ENCODE measurements at places on chromosomes 2 and 18.

DNA sequence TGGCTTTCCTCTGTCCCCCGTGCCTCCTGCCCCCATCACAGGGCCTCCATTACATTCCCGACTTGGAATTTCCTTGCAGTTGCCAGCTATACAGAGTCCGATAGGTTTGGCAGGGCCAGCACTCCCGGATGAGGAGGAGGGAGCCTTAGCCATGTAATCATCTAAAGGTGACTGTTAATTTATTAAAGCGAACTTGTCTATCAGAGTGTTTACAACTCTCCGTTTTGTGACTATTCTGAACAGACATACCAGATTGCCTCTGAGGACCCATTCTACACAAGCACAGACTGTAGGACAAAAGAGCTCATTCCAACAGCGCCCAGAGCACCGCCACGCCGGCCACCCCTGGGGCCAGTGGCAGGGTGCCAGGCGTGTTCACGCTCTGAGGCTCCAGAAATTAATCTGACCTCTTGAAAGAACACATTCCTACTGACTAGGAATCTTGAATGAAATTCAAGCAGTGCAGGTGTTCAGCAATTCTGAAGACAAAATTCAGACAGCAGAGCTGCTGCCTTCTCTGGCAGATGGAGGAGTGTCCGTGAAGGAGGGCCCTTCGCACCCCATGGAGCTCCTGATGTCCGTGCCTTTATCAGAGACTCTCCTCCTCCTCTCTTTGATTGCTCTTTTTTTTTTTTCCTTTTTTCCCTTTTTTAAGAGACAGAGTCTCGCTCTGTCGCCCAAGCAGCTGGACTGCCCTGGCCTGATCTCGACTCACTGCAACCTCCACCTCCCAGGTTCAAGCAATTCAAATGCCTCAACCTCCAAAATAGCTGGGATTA, 58.1 kb upstream of the RALBP1 start:
- no peak for DNase-seq

DNA sequence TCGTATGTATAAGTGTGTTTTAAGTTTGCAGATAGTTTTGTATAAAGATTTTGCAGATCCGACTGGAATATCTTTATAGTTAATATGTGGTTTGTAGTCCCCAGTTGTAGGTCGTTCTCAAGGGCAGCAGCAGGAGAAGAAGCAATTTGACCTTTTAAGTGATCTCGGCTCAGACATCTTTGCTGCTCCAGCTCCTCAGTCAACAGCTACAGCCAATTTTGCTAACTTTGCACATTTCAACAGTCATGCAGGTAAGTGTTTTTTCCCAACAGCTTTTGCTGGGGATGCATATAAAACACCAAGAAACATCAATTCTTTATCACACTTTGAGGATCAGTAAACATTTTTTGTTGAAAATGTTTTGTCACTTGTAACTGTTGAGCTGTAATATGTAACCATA, 52.7 kb downstream of the AGFG1 start:
- DNase-seq, result no peak

DNA sequence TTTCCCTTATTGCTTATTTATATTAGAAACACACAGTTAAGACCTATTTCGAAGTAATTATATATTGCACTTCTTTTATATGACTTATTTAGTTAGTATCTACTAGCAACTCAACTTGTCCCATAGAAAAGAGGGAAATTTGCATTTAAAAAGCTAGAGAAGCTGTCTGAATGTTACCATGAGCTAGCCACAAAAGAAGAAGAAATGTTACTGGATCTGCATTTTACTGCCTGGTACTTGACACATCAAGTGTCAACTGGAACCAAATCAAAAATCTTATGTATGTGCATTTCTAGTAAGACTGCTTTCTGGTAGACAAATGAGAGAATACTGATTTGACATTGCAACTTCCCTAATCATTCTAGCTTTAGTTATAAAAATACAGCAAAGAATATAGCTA, 424.6 kb upstream of the VRK2 start:
- no peak for DNase-seq

GRCh38 chr2:34069604-34070003, 470.5 kb upstream of the FAM98A start:
- no peak for DNase-seq

- DNase-seq, result no peak
These were observed 268.3 kb upstream of the NETO1 start for GRCh38 chr18:73136134-73136533.

- DNase-seq, result no peak
These were observed 175.4 kb upstream of the ACAA2 start for GRCh38 chr18:49988733-49989132.

DNA sequence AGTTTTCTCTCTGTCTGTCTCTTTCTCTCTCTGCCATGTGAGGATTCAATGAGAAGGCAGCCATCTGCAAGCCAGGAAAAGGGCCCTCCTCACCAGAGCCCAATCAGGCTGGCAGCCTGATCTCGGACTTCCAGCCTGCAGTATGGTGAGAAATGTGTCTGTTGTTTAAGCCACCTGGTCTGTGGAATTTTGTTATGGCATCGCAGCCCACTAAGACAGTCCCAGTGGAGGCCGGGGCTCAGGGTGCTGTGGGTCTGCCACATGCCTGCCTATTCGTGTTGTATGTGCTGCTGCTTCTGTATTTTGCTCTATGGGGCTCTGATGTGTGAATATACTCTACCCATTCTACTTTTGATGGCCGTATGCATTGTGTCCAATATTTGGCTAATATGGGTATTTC, 139.0 kb upstream of the HS6ST1 start:
- DNase-seq, result no peak

DNA sequence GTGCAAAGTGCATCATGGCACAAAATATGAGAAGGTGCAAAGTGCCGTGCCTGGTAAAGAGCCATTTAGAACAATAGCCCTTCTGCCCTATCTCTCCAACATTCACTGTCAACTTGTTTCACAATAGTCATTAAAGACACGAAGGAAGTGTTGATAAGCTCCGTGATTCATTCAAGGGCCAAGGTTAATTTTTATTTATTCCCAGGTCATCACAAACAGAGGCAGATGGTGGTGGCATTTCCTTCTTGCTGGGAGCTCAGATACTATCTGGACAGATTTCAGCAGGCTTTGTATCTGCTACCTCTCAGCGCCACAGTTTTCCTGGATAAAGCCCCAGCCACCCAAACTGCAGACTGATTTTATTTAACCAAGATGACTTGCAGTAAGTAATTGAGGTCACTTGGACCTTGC, 309.3 kb downstream of the ZNF521 start:
- no peak for DNase-seq

DNA sequence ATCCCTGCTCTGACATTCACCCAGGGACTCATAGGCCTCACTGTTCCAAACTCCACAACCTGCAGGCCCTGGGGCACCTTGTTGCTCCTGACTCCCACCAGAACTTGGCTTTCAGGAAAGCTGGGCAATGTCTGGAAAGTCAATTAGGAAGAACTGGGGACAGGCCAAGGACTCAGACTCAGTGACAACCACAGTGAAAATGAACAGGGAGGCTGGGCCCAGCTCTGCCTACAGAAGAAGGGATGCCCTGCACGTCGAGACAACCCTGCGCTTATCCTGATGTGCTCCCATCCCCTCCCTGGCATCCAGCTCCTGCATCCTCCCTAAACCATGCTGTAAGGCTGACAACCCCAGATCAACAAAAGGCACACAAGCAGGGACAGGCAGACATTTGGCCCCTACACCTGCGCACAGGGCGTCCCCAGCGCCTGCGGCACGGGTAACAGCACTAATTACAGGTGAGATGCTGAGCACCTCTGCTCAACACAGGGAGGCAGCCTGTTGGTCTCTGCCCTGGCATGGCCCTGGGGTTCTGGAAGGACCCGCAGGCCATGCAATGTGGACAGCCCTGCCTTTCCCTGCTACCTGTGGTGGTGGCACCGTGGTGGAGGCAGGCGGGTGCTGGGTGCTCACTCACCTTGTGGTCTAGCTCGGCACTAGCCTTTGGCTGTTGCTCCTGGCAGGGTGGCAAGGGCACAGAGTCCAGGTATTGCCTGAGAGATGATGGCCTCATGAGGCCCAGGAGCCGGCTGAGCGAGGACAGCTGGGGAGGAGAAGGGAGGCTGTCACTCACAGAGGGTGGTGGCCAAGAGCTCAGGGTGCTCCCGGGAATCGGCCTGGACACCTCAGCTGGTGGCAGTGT, 23.6 kb upstream of the SEMA4C start:
- DNase-seq, result no peak

DNA sequence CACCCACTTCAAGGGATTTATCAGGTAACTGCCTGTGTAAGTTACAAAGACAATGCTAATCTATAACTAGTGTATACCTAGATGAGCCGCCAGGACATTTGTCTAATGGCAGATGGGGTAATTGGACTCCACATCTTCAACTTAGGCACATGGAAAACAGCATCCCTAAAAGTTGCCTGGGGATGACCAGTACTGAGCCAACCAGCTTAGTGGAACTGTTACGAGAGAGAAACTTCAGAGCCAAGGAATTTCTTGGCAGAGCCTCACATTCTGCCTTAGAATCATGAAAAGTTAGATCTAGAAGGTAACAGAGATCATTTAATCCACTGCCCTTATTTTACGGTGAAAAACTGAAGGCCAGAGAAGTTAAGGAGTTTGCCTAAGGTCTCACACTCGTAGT, 15.5 kb upstream of the CLASP1 start:
- DNase-seq, result no peak

Data from stimulated activated CD8-positive, alpha-beta memory T cell treated with anti-CD3 and anti-CD28 coated beads, Interleukin-15, amount 100 ng/mL, for 4 hours (primary cell).